T follicular helper cell (primary cell): ENCODE measurements at places on chromosomes 7 and 10.

- DNase-seq = no peak
These were observed 37.3 kb downstream of the PVRIG start for GRCh38 chr7:100257017-100257416.

- DNase-seq = no peak
These were observed 20.6 kb downstream of the ZDHHC6 start for GRCh38 chr10:112426111-112426510.

DNA sequence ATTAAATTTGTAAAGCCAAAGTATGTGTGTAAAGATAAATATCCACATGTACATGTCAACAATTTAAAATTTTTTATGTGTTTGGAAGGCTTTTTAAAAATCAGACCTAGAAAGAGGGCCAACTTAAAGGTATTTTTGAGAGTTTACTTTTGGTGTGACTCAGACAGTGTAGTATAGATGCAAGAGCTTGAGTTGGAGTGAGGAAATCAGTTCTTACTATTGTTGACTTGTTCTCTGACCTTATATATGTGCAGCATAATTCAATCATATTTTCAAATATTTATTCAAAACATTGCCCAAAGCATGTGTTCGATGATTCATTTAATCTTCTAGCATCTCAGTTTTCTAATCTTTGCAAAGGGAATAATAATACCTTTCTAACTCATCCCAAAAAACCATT is 243.7 kb upstream of the PRKCQ start:
- DNase-seq = no peak

- no peak for DNase-seq
These were observed 82.0 kb downstream of the ABLIM1 start for GRCh38 chr10:114576132-114576487.
